ENCODE measurements at places on chromosomes 6 and 20.

DNA sequence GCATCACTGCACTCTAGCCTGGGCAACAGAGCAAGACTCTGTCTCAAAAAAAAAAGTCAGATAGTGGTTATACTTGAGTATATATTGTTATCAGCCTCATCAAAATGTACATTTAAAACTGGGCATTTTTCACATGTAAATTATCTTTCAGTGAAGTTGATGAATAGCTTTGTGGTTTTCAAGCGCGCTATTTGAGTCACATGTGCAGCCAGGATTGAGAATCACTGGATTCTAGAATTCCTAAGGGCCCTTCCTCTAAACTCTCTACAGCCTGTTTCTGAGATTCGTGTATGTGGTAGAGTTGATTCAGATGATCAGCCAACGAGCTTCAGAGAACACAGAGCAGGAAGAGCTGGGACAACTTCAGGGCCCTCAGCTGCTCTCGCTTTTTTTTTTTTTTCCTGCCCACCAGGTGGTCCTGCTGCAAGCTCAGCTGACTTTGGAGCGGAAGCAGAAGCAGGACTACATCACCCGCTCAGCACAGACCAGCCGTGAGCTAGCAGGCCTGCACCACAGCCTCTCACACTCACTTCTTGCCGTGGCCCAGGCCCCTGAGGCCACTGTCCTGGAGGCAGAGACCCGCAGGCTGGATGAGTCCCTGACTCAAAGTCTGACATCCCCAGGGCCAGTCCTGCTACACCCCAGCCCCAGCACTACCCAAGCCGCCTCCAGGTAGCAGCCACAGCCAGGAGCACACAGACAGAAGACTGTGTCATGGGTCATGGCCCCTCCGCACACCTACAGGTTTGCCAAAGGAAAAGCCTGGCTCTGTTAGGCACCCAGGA lies 18.3 kb downstream of the C20orf173 start:
- DNase-seq, result no peak

- no peak for DNase-seq
Measured at GRCh38 chr6:159842035-159842434, 42.0 kb downstream of the PNLDC1 start.

- no peak for DNase-seq
Measured at GRCh38 chr6:55694759-55695158, 115.8 kb upstream of the HMGCLL1 start.

GRCh38 chr6:6293317-6293716 lies 27.1 kb downstream of the F13A1 start:
- no peak for DNase-seq

DNA sequence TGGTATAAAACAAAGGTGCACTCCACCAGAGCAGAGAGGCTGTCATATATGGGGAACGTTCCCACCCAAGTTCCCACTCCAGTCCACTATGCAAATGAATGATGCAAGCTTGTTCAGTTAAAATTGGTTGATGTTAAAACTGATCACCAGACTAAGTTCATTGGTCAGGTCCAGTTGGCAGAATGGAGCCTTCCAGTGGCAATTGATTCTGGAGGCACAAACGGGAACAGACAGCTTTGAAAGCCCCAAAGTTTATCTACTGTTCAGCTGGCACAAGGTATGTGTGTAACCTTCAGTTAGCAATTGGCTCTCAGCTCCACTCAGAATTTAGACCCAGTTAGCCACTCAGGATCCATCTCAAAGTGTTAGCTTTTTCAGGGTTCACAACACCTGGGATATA lies 119.4 kb upstream of the CEP85L start:
- no peak for DNase-seq

GRCh38 chr6:56593801-56594318 lies 48.8 kb downstream of the DST start:
- DNase-seq, result no peak

- DNase-seq, result no peak
Measured at GRCh38 chr6:155974811-155975323, 519.2 kb upstream of the NOX3 start.

DNA sequence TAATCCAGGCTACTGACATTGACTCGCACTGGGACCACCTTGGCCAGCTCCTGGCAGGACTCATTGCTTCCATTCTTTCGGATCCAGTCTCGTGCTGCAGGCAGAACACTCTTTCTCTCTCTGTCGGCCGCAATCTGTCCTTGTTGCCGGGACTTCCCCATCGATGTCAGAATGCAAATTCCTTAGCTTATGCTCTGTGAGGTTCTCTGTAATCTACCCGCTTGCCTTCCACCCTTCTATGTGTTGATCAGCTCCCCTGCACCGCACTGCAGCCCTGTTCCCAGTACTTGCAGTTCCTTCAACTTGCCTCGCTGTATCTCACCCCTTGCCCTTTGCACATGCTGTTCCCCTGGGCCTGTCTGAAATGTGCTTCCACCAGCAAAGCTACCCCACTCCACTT lies 182.0 kb downstream of the PHACTR1 start:
- no peak for DNase-seq

- DNase-seq, result no peak
Measured at GRCh38 chr6:146881228-146882181, 282.7 kb downstream of the ADGB start.

GRCh38 chr6:154112181-154112809 lies 73.3 kb downstream of the OPRM1 start:
- no peak for DNase-seq

Data from glomerular endothelial cell (primary cell).